ENCODE measurements at places on chromosomes 1 and 21. TPM values are rescaled to one million over a fixed set of nuclear protein-coding genes. Genes with fewer than 3 reads are reported as not detected.

The DCST2 gene
- not detected for total RNA-seq

The SMCP gene
- total RNA-seq, result 0.35 TPM

The SLC5A9 gene
- total RNA-seq, result not detected

The NR1I3 gene
- total RNA-seq, result not detected

The PROK1 gene
- total RNA-seq, result not detected

The COL11A1 gene
- total RNA-seq, result 6.7 TPM
